ENCODE measurements at places on chromosomes 11 and 22.

DNA sequence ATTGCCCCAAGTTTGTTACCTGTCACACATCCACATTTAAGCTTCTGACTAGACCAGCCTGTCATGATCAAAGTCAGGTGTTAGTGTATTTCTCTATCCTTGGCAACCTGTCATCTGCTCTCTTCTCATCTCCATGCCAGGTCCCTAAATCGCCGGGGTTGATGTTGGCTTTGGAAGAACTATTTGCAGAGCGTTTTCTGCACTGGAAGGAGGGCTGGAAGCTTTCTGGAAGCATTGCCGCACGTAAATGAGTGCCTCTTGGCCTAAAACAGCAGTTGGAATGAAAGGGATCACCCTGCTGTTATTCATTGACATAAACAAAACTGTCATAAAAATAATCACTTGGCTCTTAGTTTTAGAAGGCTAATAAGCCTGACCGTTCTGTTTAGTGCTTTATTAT, 1.4 kb downstream of the TTC12 start:
- no peak for DNase-seq

DNA sequence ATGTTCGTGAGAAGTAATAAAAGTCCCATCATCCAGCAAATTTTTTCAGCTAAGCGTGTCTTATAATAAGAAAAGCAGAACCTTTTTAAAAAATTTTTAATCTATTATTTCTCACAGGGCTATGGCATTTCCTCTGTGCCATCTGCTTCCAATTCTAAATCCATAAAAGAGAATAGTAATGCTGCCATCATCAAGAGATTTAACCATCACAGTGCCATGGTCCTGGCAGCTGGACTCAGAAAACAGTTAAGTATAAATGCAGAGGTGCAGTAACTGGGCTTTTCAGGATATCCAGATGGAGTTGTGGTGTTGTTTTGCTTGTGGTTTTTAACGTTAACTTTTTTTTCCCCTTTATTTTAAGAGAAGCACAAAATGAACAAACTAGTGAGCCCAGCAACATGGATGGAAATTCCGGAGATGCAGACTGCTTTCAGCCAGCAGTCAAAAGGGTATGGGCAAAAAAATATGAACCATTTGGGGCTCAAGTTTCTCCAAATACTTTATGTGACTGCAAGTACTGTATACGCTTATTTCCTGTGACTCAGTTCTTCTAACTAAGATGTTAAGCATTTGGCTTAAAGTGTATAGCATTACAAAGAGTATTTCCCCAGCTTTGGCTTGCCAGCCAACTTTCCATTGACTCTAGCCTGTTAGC, 25.2 kb downstream of the GTF2H1 start:
- DNase-seq: no peak

- DNase-seq: no peak
Observed at GRCh38 chr11:8081591-8082250, 710 bp downstream of the TUB start.

DNA sequence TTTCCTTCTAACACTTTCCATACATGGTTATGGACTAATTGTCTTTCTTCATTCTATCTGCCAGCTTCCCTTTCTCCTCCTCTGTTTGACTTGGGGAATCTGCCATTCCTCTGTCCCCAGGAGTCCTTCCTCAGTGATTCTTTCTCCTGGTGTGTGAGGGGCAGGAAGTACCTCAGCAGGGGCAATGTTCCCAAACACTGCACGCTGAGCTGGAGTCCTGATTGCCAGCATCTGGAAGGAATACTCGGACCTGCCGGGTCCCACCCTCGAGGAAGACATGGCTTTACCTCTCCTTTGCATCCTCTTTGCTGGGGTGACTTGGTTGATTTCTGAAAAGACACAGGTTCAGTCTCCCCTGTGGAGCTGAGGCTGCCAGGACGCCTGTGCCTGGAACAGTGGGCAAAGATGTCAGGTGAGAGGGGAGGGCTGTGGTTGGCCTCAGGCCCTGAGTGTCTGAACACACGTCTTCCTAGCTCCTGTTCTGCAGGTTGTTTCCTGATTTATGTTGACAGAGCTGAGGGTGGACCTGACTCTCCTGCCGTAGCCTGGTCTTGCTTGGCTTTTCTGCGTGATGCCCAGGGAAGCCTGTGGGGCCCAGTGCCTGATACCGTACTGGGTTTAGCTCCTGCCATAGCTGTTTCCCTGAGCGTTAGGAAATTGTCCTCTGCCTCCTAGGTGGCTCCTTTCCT, 4.3 kb downstream of the COX8A start:
- DNase-seq: no peak

DNA sequence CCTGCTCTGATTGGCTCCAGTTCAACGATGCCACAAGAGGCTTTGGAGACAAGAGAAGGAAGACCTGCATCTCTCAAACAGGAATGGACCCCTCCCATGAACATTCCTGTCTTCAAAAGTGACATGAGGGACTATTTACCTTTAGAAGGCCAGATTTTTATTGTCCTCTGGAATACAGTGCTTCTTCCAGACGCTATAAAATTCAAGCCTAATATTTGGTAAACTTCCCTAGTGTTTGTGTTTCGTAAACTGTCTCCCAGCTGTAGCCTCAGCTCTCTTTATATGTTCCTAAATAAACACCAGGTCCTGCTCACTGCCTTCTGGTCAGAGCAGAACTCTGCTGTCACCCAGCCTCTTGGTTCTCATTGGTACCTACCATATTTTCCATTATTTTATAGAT, 157.8 kb downstream of the CCDC34 start:
- no peak for DNase-seq

- DNase-seq: no peak
Observed at GRCh38 chr11:113419454-113420003, 31.9 kb downstream of the ANKK1 start.

- no peak for DNase-seq
Observed at GRCh38 chr11:103887001-103887658, 149.3 kb upstream of the DDI1 start.

DNA sequence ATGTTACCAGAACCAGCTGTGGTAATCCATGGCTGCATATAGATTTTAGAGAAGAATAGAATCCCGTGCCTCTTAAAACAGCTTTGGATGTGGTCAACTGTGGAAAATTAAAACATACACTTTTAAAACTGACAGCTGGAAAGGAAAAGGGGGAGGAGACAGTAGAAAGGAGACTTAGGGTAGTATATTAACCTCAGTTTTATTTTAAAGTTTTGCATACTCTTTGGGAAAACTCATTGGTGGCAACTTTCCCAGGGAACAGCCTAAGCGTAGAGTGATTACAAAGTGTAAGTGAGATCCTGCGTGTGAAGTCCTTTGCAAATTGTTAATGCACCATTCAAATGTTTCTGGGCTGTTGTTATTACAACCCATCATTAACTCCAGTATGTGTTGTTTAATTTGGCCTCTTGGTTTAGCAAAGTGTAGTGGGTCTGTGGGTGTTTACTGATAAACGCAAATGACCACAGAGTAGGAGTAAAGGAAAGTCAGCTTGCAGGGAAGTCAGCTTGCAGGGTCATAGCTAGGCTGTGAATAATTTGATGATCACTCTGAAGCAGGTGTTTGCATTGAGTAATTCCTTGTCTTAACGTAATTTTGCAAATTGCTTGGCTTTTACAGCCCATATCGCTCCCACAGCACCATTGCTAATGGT, 88.0 kb upstream of the DBX1 start:
- DNase-seq: no peak

DNA sequence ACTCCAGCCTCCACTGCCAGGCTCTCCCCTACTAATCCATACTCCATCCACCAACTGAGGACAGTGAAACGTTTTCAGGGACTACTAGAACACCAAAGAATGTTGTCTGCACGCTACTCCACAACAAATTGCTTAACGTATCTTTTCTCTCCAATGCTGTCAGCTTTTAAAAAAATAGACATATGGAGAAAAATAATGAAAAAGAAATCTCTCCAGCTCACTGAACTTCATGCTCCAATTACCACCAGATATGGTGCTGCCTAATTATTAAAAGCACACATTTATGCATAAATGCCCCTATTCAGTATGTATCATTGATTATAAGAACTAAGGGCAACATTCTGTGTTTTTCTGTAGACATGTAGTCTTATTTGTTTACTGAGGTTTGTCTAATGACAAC, 672.2 kb upstream of the ANO3 start:
- DNase-seq: no peak

GRCh38 chr11:71221201-71221600, 31.2 kb downstream of the SHANK2 start:
- DNase-seq: no peak

- no peak for DNase-seq
Observed at GRCh38 chr11:76365038-76365679, 15.8 kb downstream of the THAP12 start.

Measured in central memory CD4-positive, alpha-beta T cell (primary cell).